ENCODE measurements at places on chromosomes 3 and 15.

GRCh38 chr15:23055316-23055715 is 15.9 kb upstream of the TUBGCP5 start:
- DNase-seq, result no peak

- DNase-seq, result no peak
These were observed 81.8 kb downstream of the TP63 start for GRCh38 chr3:189712906-189713483.

- DNase-seq, result no peak
These were observed at the start of gene CA12 for GRCh38 chr15:63381301-63382204. CA12 (minus strand) TSS chr15:63381846; CDS start chr15:63381720, 126 bp downstream.

DNA sequence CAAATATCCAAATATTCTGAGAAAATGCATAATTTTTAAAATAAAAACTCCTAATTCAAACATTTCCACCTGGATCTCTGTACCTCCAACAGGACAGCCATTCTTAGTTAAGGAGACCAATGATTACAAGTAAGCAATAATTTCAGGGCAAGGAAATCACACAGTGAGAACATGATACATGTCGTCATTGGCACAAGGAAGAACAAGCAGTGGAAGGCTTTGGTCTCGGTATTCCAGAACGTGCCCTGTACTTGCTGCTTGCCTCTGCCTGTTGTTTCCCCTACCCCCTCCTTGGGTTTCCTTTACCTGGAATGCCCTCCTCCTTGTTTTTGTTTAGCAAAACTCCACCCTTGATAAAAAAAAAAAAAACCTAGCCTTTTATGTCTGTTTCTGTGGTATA is 72.8 kb downstream of the PPM1L start:
- DNase-seq, result no peak
